ENCODE measurements at places on chromosomes 6 and 20.
A peak's percentile ranks its signal among the peaks of the same experiment; 100 is the strongest.

DNA sequence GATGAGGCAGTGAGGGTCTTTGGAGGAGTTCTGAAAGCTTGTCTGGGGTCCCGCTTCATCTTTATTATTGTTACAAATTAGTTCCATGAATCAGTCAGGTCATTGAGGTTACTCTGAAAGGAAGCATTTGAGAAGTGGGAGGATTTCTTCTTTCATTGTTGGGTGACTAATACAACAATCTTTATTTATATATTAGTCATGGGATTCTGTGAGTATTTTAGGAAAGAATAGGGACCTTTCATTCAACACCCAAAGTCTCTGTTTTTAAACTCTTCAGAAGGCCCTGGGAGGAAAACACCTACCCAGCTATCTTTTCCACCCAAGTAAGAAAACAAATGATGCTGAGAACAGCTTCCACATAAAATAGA lies 98.3 kb downstream of the SOD2 start:
- no peak for DNase-seq

DNA sequence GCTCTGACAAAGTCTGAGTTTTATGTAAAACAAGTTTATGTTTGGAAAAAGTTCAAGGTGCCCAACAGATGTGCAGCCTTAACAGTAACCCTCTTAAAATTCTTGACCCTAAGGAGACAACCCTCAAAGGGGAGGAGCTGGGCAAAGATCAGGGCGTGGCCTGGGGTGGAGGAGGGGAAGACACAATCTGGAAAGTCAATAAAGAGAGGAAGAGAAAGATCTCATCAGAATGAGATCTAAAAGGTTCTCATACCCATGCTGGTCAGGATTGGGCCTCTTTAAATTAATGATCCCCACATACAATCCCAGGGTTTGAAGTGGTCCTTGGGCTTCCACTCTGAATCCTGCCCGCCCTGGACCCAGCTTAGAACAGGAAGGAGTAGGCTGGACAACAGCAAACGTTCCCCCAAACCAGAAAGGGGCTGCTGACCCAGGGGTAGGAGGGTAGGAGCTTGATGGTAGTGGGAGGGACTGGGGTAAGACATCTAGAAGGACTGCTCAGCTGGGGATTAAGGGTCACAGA lies 33.0 kb downstream of the FOXP4 start:
- no peak for DNase-seq

GRCh38 chr6:51753635-51754034 lies 333.8 kb downstream of the PKHD1 start:
- peak; percentile 67 for DNase-seq

- DNase-seq: peak; percentile 67
Measured at GRCh38 chr20:23245553-23246181, 104.9 kb upstream of the NXT1 start.

GRCh38 chr6:133230052-133230451 lies 11.1 kb upstream of the EYA4 start:
- DNase-seq: no peak

GRCh38 chr20:63748934-63749270 lies 9.3 kb downstream of the SLC2A4RG start:
- no peak for DNase-seq
